H9 (cell line): ENCODE measurements at places on chromosomes 1 and 21. TPM values are rescaled to one million over a fixed set of nuclear protein-coding genes. Genes with fewer than 3 reads are reported as not detected.

The MCOLN3 gene
- 10.6 and 10.8 TPM in 2 replicates for total RNA-seq

- H3K27me3 ChIP-seq, result no peaks in the 10 kb centered on the region; the same call in 1 of the 2 replicates
- H3K36me3 ChIP-seq, result peaks cover 16% of the 10 kb centered on the region
- DNase-seq, result no peak
- H3K4me3 ChIP-seq, result no peak overlapping the region
- no peak overlapping the region for H3K27ac ChIP-seq
Observed at GRCh38 chr1:38038861-38039260, 7.7 kb downstream of the POU3F1 start.

The PRKAA2 gene
- 3.9 and 4.0 TPM in 2 replicates for total RNA-seq

GRCh38 chr1:171769754-171770153 lies 11.7 kb upstream of the METTL13 start:
- H3K4me3 ChIP-seq, result no peak overlapping the region
- no peak overlapping the region for H3K27ac ChIP-seq
- no peaks in the 10 kb centered on the region for H3K27me3 ChIP-seq
- DNase-seq, result no peak

GRCh38 chr1:175901076-175901836 lies 157.9 kb upstream of the TNR start:
- DNase-seq, result no peak
- no peaks in the 10 kb centered on the region for H3K4me1 ChIP-seq
- H3K27me3 ChIP-seq, result peaks cover 67% of the 10 kb centered on the region
- H3K36me3 ChIP-seq, result no peaks in the 10 kb centered on the region

- no peak for DNase-seq
- H3K4me3 ChIP-seq, result no peak overlapping the region
- H3K4me1 ChIP-seq, result no peaks in the 10 kb centered on the region
- peaks cover 9% of the 10 kb centered on the region; the same call in 1 of the 2 replicates for H3K27me3 ChIP-seq
Observed at GRCh38 chr1:231049121-231049979, 9.3 kb upstream of the FAM89A start.

The GPX7 gene
- 12.1 and 12.5 TPM in 2 replicates for total RNA-seq

GRCh38 chr1:7111853-7112252 lies 326.6 kb downstream of the CAMTA1 start:
- H3K27me3 ChIP-seq, result no peaks in the 10 kb centered on the region
- peaks cover 3% of the 10 kb centered on the region; the same call in 1 of the 2 replicates for H3K36me3 ChIP-seq
- H3K27ac ChIP-seq, result no peak overlapping the region
- H3K4me1 ChIP-seq, result no peaks in the 10 kb centered on the region
- H3K4me3 ChIP-seq, result no peak overlapping the region
